ENCODE measurements at places on chromosomes 12 and 14.

DNA sequence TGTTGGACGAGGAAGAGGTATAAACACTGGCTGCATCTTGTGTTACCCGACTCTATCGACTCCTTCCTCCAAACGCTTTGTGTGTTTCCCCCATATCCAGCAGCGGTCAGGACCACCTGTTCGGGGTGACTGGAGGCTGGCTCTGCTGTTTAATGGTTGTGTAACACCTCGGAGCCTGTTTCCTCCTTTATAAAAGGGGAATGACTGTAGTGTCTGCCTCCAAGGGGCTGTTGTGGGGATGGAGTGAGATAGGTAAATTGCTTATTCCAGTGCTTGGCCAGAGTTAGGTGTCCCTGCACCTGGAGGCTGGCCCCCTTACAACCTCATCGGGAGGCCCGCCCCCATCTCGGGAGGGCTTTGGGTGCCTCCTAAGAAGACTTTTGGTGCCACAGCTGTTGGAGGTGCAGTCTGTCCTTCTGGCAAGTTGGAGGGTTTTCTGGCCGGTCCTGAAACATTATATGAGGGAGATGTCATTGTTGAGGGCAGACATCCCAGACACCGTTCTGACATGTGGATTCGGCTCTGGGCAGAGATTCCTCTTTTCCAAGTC lies 1.1 kb downstream of the MLXIP start:
- DNase-seq = no peak

- DNase-seq = no peak
Measured at GRCh38 chr14:68471029-68471963, 321.6 kb downstream of the ZFP36L1 start.

GRCh38 chr14:70280931-70281330 lies 78.6 kb downstream of the COX16 start:
- no peak for DNase-seq

DNA sequence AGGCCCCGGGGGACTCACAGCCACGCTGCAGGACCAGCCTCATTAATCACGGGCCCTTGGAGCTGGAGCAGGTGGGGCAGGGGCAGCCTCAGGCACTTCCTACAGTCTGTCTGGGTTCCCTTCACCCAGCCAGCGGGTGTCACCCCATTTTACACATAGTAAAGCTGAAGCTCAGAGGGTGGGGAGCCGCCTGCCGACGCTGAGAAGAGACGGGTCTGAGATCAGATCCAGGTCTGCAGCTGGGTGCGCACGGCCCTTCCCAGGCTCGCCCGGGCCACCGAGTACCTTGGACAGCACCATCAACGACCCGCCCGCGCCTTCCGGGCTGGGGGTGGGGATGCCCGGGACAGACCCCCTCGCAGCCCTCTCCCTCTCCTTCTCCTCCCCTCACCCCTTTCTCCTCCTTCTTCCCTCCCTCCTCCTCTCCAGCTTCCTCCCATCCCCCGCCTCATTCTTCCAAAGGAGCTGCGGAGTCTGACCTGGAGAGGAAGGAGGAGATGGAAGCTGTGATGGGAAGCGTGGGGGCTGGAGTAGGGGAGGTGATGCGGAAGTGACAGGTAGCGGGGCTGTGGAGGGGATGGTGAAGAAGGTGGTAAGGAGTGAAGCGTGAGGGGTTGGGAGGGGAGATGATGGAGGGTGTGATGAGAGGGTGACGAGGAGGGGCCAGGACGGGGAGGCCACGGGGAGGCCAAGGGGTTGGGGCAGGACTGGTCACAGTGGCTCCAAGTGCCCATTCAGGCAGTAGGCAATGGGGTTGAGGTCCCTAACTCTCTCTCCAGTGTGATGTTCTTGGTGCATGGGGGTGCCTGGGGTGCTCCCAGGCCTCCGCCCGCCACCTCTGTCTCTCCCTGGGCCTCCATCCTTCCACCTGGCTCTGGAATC lies 8.8 kb downstream of the DTX1 start:
- DNase-seq = no peak

DNA sequence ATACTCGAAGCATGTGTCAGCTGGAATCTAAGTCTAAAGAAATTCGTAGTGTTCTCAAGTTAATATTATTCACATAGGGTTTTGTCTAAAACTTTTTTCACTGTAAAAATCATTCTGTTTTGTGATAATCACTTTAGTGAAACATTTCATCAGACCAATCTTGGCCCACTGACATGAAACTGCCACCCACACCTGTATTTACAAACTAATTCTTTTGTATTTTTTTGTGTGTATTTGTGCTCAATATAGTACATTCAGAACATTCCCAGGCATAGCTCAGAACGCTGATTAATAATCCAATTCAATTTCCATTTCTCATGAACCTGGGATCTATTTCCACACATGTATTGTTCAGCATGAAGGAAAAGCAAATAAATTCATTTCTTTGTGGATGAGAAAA lies 191.7 kb downstream of the RASSF9 start:
- no peak for DNase-seq

DNA sequence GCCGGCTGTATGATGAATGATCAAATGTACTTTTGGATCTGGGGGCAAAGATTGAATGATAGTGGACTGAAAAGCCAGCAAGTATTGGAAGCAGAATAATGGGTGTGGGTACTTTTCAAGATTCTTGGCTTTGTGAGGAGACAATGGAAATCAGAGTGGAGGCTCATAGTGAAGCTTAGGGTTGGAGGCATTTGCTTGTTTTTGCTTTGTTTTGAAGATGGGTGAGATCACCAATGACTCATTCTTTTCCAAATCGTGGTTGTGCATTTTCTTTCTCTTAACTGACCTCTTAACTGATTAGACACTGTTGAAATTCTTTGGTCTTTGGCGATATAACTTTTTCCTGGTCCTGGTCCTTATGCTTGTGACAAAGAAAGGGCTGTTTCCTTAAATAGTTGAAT lies 54.4 kb downstream of the PELI2 start:
- no peak for DNase-seq

DNA sequence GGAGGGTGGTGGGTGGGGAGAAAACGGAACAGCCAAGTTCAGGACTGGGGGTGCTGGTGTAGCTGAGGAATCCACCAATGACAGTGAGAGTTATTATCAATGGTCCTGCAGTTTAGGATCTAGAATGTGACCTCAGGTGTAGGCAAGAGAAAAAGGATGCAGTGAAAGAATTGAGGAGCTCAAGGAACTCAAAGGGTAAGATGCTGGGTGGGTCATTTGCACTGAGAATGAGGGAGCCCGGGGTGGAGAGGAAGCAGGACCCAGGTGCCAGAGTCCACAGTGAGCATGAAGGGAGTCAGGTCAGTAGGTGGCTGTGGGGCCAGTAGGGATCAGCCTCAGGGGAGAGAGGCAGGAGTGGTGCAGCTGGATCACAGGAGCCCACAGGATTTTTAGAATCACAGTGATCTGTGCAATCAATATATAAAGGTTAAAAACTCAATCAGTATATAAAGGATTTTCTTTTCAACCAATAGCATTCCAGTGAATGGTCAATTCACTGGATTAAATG lies 3.2 kb upstream of the KRT7 start:
- no peak for DNase-seq

DNA sequence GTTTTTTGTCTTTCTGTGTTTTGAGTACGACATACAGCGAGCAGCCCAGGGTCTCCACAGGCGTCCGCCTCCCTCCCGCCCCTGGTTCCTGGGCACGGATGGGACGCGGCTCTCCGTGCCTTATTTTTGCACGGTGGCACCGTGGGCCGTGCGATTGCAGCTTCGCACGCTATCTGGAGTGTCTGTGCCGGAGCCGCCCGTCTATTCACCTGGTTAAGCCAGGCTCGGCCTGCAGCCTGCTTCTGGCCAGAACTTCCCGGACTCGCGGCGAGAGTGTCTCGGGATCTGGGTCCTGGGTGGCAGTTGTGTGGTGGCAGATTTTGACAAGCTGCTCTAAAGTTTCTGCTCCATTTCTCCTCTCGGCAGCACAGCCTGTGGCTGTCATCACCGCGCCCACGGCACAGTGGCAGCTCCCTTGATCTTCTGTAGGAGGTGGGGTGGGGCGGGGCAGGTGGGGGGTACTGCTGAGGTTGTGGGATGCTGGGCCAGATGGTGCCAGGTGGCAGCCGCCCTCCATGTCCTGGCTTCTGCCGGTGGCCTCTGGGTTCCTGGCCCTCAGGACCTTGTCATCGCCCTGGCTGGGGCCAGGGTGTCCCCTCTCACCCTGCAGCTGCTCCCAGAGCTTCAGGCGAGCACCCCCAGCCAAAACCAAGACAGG lies 2.9 kb downstream of the MMP17 start:
- no peak for DNase-seq

- DNase-seq = no peak
Measured at GRCh38 chr14:23103581-23103980, 1.2 kb downstream of the CIROP start.

DNA sequence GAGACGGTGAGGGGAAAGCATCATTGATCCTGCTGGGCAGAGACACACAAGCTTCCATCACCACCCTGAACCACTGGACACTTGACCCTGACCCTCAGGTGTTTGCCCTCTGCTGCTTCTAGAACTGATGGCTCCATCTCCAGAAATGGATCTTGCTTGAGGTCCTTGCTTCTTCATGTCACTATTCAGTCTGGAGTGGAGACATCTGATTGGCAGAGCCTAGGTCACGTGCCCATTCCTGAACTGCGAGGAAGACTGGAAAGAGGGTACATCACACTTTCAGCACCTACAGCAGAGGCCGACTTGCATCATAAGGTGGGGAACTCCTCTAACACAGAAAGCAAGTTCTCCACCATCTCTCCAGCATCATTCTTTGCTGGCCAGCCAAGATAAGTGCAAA lies 106.7 kb upstream of the COCH start:
- DNase-seq = no peak

DNA sequence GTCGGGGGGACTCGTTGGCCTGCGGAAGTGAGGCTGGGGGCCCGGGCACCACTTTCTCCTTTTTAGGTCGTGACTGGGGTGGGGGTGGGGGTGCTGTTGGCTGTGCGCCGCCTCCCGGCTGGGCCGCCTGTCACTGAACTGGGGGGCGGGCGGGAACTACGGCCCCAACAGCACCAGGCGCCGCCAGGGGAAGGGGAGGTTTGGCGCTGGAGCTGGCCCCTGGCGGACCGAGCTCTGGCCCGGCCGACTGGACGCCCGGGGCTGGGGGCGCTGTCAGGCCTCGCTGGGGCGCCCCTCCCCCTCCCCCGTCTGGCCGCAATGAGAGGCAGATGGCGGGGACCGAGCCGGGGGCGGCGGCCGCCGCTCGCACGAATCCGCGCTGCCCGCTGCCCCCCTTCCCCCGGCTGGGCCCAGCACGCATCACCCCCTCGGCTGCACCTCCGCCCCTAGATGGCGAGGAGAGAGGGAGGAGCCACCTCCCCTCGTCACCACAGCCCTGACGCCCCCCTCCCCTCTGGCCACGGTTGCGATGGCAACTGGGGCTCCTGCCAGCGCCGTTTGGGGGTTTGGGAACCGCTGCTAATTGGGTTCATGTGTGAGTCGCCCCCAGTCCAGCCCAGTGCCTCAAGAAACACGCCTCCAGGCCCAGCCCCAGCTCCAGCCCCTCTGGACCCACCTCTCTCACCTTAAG lies 723 bp downstream of the NFATC4 start:
- DNase-seq = no peak

DNA sequence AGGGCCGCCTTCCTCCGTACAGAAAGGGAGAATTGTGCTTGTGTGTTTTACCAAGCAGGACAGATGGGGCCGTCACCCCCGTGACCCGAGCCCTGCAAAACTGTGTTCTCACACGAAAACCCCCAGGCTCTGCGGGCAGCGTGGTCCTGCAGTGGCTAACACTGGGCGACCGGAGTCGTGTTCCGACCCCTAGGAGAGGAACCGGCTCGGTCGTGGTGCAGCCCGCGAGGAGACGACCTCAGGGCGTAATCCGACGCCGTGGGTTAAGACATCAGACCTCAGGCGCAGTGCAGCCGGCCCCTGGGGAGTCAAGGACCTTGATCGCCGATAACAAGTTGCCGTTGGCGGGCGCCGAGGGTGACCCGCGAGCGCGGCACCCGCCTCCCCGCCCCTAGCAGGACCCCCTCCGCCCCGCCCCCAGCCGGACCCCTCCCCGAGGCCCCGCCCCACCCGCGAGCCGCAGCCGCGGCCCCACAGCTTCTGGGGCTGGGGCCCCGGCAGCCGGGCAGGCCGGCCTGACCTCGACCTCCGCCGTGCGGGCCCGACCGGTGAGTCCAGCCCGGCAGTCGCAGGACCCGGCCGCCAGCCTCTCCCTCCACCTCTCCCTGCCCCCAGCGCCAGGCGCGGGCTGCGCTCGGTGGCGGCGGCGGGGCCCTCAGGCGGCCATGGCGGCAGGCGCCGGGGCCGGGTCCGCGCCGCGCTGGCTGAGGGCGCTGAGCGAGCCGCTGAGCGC lies at the start of gene CHPT1:
Gene CHPT1, plus strand, starts transcription at position 444 of the 733 bp plus-strand sequence. Its CDS starts 222 bp downstream, at position 666.
- peak; percentile 82 for DNase-seq

DNA sequence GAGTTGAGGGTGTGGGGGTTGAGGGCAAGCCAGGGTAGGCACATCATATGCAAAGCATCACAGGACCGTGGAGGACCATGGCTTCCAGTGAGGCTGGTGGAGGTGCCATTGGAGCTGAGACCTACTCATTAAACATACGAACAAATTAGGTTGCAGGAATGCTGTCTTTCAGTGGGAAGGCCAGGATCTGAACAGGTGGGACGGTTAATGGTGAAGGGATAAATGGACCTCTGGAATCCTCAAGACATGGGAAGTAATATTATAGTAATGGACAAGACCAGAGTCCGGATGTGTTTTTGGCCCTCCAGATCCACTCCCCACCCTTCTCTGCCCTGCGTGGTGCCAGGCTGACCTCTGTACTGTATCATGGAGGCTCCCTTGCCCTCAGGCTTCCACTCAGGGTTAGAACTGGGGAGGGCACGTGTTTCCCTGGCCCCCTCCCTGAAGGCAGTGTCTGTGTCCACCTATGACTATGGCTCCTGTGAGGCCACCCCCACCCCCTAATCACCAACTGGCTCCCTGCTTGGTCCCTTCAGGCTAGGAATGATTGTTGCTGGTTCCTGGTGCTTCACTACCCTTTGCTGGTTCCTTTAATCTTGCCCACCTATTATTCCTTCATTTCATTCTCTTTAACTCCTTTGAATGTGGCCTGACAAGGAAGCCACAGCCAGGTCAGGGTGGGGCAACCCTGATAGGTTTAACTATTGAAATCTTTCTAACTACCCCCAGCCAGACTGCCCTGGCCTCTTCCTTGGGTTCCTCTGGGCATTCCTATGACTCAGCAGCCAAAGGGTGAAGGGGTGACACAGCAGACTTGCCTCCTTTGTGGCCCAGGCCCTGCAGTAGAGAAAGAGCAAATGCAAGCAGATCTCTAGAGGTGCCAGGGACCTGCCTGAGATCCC lies 10.7 kb downstream of the DHRS2 start:
- no peak for DNase-seq

GRCh38 chr12:3802721-3803120 lies 49.8 kb upstream of the CRACR2A start:
- DNase-seq = no peak

DNA sequence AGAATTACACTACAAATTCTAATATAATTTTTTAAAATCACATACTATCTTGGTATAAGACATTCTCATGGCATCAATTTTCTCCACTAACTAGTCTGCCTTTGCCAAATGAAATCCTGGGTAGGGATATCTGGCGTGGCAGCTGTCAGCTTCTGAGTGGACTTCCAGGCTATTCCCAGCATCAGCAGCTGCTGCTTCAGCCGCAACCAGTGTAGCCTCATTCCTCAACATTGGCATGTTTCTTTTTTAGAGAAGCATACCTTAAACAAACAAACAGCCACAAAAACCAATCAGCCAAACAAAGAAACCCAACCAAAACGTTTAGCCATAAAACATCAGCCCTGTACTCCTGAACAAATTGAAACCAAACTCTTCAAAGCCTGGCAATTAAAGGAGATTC lies 235.8 kb downstream of the SSPN start:
- DNase-seq = no peak

Data from MM.1S (cell line).